ENCODE measurements at places on chromosomes 6 and 20.

- DNase-seq: no peak
Measured at GRCh38 chr6:53647462-53648094, 18.0 kb downstream of the KLHL31 start.

- no peak for DNase-seq
Measured at GRCh38 chr20:50670126-50670862, 21.0 kb downstream of the RIPOR3 start.

GRCh38 chr20:13745784-13746183 lies 38.9 kb downstream of the ESF1 start:
- no peak for DNase-seq

DNA sequence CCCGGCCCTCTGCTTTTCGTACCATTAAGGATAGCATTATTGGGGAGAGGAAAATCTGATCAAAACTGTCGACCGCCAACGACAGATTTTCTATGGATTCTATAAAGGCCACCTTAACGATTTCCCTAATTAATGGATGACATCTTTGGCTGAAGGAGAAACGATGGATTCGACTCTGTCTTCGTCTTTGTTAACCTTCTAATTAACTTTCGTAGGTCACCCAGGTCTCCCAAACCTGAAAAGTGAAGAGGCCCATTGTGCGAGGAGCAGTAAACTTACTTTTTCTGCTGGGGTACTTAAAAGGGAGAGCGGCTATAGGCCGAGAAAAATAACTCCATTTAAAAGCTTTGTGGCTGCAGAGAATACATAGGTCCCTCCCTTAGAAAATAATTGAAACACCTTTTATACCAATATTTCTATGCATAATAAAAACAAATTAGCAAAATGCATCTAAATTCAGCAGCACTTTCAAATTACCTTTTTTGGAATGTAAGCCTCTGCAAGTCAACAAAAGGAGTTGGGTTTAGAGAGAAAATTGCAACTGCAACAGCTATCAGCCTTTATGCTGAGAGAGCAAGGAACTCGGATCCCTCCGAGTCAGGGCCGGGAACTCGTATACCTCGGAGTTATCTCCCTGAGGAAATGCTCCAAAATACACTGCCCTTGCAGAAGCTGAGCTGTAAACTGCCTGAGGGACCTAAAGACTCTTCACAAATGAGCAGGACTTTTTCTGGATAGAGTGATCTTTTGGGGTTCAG lies 31.4 kb upstream of the NR2E1 start:
- DNase-seq: no peak

- DNase-seq: no peak
Measured at GRCh38 chr6:168834042-168834587, 393.1 kb downstream of the SMOC2 start.

DNA sequence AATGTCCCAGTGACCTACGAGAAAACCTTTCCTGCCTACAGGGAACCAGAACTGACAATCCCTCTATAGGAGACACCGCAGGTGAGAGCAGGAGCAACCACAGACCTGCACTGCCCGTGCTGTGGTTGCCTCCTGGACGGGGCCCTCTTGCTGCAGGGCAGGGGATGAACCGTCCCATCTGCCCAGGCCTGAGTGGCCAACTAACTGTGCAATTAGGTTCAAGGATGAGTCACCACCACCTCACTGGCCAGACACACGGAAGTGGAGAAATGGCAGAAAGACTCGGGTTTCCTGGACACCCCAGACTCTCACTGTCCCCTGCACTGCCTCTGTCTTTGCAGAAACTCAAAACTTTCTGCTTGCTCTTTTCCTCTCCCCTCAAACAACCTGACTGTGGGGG lies 13.8 kb upstream of the HLA-G start:
- DNase-seq: no peak

GRCh38 chr20:25573288-25574251 lies 11.8 kb downstream of the NINL start:
- DNase-seq: no peak
